ENCODE measurements at places on chromosomes 6 and 20. TPM values are rescaled to one million over a fixed set of nuclear protein-coding genes. Genes with fewer than 3 reads are reported as not detected.
A peak's percentile ranks its signal among the peaks of the same experiment; 100 is the strongest.

Gene AVP
- total RNA-seq = 0.96 TPM

Gene ZBTB24
- 6.3 TPM for total RNA-seq

Gene RCAN2
- 6.7 TPM for total RNA-seq

Gene SEMG1
- not detected for total RNA-seq

Gene SIM1
- not detected for total RNA-seq

Gene ID4
- 203 TPM for total RNA-seq

Gene ARMC2
- 10.0 TPM for total RNA-seq

Gene PSORS1C1
- 0.45 TPM for total RNA-seq

GRCh38 chr6:169263836-169264608 is 10.4 kb upstream of the THBS2 start:
- no peak for DNase-seq

DNA sequence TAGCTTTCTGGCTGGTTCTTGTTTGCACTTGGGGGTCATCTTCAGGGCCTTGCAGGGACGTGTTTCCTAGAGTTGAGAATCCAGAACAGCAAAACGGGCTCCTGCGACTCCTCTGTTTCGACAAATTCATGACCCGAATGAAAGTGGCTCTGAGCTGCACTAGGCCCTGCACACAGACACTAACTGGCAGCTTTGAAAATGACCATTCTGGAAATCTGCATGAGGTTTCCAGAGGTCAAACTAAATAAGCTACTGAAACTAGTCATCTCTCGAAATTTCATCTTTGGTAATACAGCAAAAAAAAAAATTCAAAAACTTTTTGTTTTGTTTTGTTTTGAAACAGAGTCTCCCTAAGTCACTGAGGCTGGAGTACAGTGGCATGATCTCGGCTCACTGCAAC is 15.5 kb upstream of the BMP7 start:
- DNase-seq = no peak

GRCh38 chr6:19998541-19998940 is 161.4 kb downstream of the ID4 start:
- DNase-seq = no peak

DNA sequence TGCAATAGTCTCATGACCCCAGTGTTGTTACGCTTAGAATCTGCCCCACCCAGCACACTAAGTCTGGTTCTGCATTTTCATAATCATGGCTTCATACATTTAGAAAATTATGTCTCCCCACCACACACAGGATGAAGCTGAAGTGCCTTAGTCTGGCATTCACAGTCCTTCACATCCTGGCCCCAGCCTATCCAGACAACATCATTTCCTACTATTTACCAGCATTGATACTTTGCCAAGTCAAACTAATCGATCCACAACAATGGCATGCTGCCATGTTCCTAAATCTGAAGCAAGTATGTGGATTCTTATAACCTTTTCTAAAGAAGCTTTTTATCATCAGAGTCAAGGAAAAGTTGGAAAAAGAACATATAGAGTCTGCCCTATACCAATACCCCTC is 132.4 kb upstream of the FBXL4 start:
- no peak for DNase-seq

DNA sequence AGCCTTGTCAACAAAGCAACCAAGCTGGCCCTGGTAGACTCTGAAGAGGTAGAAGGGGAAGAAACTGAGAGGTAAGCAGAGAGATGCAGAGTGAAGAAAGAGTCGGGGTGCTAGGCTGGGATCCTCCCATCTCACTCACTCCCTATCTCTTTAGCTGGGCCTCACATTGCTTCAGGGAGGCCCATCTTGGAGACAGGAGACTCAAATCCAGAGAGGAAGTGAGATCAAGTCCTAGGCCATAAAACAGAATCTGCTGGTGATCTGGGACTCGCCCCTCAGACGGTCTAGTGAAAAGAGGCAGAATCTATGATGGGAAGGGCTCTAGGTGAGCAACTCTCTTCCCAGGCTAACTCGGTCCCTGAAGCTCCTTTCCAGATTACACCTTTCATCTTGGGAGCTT is 659 bp upstream of the GUCA1B start:
- DNase-seq = no peak

- DNase-seq = no peak
Observed at GRCh38 chr20:38844963-38845362, 39.5 kb downstream of the PPP1R16B start.

DNA sequence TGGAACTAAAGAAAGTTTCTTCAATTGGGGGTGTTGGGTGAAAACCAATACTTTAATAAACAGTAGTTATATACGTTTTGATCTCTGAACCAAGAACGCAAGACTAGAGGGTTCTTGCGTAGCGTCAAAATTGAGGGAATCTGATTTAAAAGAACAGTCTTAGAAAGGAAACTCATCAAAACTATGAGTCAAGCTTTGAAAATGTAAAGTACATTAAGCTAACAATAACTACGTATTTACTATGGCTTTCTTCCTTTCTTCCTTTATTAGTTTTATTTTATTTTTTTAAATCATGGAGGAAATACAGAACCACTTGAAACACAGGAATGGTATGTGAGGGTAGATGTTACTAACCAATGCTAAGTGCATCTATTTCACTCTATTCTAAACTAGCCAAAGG is 287.0 kb upstream of the RSPO3 start:
- no peak for DNase-seq

GRCh38 chr6:37138856-37139229 is 31.1 kb upstream of the PIM1 start:
- no peak for DNase-seq

DNA sequence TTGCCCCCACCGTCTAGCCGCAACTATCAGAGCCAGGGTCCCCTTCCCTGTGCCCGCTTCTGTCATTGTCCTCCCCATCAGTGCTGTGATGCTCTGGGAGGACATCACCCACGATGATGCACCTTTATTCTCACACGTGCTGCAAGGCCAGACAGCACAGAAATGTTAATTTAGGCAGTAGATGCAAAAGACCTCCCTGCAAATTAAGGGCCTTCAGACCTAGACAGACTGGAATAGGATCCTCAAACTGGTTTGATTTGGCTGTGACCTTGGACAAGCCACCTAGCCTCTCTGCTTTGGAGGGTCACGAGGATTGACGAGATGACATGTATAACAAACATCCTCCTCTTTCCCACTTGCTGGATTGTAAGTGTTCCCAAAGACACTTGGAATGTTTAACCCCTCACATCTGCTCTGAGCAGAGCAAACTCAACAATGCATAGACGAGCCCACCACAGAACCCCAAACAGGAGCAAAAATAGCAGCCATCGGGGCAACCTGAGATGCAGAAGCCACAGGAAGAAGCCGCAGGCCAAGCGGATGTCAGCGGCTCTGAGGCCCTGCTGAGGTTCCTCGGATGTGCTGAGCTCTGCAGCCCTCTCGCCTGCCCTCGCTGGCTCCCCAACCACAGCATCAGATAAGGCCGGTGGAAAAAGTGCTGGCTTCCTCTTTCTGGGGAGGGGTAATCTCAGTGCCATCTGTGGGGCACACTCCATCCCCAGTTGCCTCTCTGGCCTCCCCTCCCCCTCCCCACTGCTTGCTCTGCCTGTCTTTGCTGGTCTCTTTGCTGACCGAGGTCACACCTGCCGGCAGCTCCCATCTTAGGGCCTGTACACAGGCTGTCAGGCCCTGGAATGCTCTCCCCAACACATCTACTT is 35.3 kb downstream of the TOX2 start:
- no peak for DNase-seq

DNA sequence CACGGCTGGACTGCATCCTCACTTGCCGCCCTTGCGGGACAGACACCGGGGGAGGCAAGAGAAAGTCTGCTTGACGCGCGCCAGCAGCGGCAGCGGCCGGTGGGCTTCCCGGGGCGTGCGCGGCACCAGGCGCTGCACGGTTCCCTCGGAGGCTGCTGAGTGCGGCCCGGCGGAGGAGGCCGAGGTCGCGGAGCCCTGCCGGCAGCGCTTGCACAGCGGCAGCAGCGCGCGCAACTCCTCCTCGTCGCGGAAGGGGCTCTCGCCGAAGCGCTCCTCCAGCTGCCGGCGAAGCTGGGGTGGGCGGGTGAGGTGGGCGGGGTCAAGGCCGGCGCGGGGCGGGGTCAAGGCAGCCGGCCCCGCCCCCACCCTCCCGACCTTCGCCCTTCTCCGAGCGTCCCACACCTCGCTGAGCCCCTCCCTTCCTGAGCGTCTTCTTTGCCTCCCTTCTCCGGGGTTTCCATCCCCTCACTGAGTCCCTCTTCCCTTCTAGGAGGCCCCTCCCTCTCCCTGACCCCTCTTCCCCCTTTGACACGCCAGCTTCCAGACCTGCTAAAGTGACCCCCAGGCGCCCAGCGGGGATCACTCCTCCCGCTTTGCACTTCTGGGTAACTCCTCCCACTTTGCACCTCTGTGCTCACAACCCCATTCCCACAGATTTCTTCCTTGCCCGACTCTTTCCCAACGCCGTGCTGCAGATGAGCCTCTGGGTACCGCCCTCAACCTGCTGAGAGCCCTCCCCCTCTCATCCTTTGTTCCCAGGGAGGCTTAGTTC is 8.8 kb downstream of the DUSP15 start:
- DNase-seq = peak; percentile 90

DNA sequence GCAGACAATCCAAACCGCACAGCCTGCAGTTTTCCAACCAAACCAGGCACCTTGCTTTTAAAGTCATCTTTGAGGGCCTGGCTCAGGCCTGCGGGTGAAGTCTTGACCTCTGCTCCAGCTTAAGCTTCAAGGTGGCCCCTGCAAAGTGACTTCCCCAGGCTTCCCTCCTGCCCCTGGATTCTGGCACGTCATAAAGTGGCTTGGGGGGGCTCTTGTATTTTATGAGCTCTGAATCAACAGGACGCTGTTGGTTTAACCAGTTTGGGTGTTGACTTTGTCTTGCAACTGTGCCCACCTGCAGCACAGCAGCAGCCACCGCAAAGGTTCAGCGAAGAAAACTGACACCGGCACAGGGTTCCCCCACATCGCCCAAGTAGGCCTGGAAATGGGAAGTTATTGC is 81.2 kb downstream of the NFATC2 start:
- no peak for DNase-seq

- DNase-seq = no peak
Observed at GRCh38 chr20:62367136-62367632, at the start of gene LAMA5. Gene LAMA5, minus strand, starts transcription at chr20:62367312. Its CDS starts 67 bp downstream, at chr20:62367245.

- no peak for DNase-seq
Observed at GRCh38 chr20:40891351-40891750, 137.3 kb upstream of the TOP1 start.

GRCh38 chr6:3648724-3649123 is 102.8 kb downstream of the PXDC1 start:
- DNase-seq = no peak

GRCh38 chr6:107275330-107275865 is 160.1 kb upstream of the BEND3 start:
- DNase-seq = no peak

- no peak for DNase-seq
Observed at GRCh38 chr6:143115728-143116127, 55.0 kb downstream of the AIG1 start.

DNA sequence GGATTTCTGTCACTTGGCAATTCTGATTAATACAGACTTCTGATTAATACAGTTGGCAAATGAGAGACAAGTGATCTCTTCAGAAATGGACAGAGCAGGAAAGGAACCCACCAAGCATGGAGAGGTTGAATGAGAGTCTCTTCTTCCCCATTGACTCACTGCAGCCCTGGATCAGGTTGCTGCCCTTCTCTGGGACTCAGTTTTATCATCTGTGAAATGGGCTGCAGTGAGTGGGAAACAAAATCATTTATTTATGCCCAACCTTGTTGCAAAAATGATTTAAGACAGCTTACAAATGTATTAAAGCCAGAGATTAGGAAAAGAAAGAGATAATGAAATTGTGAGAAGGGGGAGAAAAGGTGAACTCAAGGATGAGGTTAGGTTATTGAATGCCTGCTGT is 20.8 kb upstream of the RSPO4 start:
- DNase-seq = no peak

GRCh38 chr6:152094992-152095592 is 287.6 kb downstream of the ESR1 start:
- DNase-seq = no peak

Data from mesenteric fat pad (tissue), 1 donor.